ENCODE measurements at places on chromosomes 2 and 18.

- DNase-seq, result peak; percentile 13
These were observed 180.4 kb downstream of the FAM210A start for GRCh38 chr18:13545955-13546354.

DNA sequence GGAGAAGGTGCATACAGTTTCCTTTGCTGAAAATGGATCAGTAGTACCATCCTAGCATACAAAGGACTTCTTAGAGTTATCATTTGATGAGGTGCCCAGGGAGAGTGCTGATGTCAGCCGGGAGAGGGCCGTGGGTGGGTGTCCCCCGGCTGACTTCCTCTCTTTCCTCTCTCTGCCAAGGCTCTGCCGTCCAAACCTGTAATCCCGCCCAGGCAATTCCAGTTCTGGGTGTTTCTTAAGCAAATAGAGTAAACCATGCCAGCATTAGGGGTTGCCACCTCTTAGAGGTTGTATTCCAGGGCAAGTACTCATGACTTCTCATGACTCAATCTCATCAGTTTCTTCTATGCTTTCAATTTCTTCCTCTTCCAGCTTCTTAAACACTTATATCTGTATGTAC, 117.2 kb downstream of the GATA6 start:
- no peak for DNase-seq

DNA sequence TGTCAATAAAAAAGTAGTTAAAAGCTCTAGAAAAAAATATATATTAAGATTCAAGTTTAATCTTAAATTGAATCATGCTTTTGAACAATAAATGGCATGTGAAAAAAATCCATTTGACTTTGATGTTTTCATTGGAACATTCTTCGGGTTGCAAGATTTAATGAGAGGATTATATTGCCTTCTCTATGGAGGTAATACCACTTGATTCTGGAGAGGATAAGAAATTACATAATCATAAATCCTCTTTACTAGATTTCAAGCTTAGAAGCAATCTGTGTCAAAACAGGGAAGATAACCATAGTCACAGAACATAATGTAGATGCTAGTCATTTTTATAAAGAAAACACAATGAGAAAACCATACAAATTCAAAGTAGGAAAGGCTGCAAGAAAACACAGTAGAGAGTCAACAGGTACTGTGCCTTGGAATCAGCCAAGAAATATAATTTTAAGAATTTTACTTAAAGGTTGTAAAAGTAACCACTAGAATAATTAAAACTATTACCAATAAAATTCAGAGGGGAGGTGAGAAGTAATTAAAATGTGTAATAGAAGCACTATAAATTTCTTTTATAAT, 18.7 kb upstream of the MAPRE2 start:
- DNase-seq, result no peak

DNA sequence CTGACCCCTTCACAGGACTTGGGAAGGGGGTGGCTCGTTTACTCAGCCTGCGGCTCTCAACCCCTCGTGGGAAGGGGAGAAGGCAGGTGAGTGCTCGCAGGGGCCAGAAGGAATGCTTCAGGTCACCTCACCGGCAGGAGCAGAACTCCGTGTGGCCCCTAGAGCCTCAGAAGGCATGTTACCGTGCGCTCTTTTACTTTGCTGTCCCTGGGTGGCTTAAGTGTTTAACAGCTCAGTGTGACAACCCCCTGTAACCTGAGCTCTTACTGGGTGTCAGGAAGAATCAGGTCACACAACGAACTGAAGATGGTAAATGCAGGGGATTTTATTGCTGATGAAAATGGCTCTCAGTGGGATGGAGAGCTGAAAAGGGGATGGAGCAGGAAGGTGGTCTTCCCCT, 1235.4 kb downstream of the LRP1B start:
- no peak for DNase-seq

DNA sequence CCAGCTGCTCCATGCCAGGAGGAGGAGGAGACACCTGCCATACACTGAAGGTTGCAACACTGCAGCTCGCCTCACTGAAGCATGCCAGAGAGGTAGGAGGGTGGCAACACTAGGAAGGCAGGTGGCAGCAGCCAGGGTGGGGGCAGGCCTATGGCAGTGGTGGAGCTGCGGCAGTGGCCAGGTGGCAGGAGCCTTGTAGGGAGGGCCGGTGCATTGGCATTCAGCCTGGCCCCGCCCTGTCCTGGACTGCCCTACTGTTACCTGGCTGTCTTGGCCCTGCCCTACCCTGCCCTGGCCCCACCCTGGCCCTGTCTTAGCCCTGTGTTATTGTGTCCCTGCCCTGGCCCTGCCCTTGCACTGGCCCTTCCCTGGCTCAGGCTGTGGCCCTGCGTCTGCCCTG, 7.4 kb upstream of the ANKRD62 start:
- no peak for DNase-seq

- DNase-seq, result no peak
These were observed 168.8 kb upstream of the VRK2 start for GRCh38 chr2:57877811-57878170.

GRCh38 chr2:58155160-58155778, 85.9 kb downstream of the FANCL start:
- DNase-seq, result no peak

DNA sequence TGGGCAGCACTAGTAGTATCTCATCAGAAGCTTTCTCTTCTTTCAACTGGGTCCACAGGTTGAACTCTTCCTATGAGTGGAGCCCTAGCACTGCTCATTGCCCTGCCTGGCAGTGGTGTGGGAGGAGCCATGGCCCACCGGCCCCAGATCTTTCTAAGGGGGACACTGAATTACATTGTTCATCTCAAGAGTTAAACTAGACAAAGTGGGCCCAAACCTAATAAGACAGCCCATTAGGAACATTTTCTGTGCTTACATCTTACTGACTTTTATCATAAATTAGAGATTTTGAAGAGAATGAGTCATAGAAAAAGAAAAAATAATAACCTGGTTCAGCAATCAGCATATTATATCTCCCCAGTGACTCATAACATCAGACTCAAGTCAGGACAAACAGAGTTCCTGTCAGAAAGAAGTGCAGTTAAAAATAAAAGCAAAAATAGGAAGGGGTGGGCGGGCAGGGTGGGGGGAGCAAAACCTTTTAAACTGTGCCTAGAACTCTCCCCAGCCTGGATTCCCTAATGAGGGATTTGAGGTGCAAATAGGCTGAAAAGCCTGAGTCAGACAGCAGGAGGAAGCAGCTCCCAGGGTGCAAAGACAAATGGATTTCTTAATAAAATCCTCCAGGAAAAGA, 161.6 kb upstream of the TRIB2 start:
- DNase-seq, result no peak

GRCh38 chr18:50961974-50962373, 5.9 kb upstream of the ELAC1 start:
- no peak for DNase-seq

- DNase-seq, result no peak
These were observed 64.4 kb upstream of the REV1 start for GRCh38 chr2:99554238-99554637.

- no peak for DNase-seq
These were observed 186.9 kb downstream of the LDLRAD4 start for GRCh38 chr18:13405305-13406038.

GRCh38 chr2:118766871-118767270, 80.6 kb downstream of the EN1 start:
- no peak for DNase-seq

DNA sequence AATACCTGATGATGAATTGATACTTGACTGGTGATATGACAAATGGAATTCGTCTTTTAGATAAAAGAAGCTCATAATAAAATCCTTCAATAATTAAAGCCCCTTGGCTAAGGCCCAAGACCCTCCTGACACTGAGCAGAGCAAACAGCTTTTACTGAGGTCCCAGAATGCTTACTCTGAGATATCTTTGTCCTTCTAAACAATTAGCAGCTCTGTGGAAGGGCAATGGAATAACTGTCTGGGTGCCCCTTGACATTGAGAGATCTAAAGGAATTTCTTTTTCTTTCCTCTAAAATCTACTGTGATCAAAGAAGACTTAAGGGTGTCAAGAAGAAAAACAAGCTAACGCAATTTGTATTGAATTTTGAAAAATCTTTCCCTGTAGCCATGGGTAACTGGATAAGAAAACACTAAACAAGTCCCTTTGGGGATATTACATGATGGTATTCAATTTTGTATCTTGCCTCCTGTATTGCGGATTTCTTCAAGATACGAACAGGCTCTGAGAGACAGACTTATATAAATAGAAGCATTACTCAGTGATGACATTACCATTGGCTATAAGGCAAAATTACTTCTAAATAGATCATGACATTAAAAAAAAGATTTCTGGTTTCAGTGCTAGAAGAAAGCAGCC, 128.8 kb downstream of the MREG start:
- no peak for DNase-seq

- no peak for DNase-seq
These were observed 97.2 kb downstream of the DTNA start for GRCh38 chr18:34807106-34807796.

GRCh38 chr2:237109421-237109934, 23.8 kb downstream of the COPS8 start:
- DNase-seq, result no peak

Data from osteocyte (in vitro differentiated cells).